ENCODE measurements at places on chromosomes 4 and X. TPM values are rescaled to one million over a fixed set of nuclear protein-coding genes. Genes with fewer than 3 reads are reported as not detected.

DNA sequence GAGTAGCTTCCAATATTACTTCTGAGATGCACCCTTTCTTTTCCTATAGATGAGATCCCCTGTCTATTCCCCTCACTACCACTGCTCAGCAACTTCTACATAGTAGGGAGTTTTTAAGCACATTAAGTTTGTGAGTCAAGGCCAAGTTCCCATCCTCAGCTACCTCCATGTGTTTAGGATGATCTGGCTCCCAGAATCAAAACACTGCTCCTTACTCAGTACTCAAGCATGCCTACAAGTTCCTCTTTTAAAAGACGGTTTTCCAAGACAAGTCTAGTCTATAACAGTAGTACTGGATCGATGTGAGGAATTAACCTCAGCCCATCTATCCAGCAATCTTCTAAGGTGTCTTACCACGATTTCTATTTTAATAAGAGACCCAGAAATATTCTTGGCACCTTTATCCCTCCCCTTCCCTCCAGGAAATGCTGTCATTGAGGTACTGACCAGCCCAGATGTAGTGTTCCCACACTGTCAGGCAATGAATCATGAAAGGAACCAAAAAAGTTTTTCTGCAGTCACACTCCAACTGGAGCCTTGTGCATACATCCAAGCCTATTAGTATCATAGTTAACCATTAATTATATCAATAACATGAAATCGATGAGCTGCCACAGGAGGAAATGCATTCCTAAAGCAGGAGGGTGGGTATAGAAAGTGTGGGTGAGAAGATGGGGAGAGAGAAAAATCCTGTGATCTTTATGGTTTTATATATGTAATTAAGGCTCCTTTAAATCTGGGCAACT is 29.6 kb downstream of the AREG start:
- DNase-seq = no peak

The DCHS2 gene
- not detected for total RNA-seq

DNA sequence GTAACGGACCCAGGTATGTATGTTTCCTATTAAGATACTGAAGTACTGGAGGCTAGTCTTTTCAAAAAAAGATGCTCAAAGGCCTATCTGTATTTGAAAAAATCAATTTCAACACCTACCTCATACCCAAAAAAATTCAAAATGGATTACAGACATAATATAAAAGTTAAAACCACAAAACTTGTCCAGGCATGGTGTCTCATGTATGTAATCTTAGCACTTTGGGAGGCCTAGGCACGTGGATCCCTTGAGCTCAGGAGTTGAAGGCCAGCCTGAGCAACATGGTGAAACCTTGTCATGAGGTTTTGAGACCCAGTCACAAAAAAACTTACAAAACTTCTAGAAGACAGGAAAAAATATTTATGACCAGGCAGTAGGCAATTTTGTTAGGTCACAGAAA is 16.7 kb downstream of the RBMX start:
- no peak for DNase-seq

The PAK3 gene
- total RNA-seq = 0.55 TPM

- DNase-seq = no peak
These were observed 5.9 kb downstream of the SOD3 start for GRCh38 chr4:24801136-24801855.

The RS1 gene
- not detected for total RNA-seq

- DNase-seq = no peak
These were observed 59.3 kb upstream of the CLDN34 start for GRCh38 chrX:9907645-9908387.

- no peak for DNase-seq
These were observed 226.9 kb upstream of the HCCS start for GRCh38 chrX:10884246-10884645.

The ZNF732 gene
- total RNA-seq = not detected

DNA sequence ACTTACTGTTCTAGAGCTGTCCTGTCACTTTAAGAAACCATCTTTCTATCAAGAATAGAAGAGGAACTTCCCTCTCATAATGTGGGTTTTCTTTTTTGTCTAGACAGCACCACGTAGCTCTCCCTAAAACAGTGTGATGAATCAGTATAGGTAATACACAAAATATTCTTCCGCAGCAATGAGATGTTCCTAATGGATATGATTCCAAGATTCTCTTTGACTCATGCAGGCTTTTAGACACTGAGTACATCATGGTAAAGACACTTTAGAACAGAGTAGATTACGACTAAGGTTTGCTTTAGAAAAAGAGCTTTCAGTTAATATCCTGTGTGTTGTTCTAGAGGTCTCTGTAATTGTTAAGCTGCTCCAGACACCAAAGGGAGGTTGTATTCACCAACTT is 69.8 kb downstream of the PTTG2 start:
- no peak for DNase-seq

The KLF8 gene
- 1.0 TPM for total RNA-seq

The TCEANC gene
- total RNA-seq = 2.5 TPM

DNA sequence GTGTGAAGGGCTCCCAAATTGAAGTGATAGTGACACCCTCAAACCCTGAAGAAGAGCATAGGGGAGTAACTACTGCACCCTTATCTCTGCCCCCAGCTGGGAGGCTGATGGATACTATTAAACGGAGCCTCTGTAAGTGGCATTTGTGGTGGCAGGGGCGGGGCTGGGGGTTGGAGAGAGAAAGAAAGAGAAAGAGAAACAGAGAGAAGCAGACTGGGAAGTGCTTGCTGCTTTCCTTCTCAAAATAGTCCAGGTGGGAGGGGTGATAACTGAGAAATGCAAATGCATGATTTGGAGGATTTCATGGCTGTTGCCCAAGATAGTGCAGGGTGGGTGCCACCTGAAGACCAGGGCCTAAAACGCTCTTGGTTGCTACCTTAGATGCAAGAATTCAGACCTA is 253.5 kb upstream of the GATB start:
- DNase-seq = peak; percentile 81

DNA sequence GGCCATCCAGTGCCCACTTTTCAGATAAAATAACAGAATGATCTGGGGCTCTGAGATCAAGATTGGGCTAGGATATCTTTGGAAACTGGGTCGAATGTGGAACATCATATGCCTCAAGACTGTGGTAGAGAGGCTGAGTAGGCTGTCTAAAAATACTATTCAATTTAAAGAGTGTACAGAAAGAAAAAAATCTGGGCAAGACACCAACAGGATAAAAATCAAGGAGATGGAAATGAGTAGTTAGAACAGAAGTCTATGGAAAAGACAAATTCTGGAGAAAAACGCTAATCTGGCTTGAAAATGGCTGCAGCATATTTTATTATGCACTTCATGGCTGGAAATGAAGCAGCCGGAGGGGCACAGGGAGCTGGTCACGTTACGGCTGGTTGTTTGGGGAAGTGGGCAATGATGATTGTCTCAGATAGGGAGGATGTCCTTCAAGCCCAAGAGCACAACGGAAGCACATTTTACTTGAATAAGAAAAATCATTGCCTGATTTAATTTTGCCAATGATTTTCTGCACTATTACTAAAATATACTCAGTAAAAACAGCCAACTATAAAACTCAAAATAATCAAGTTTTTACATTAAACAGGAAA is 27.1 kb upstream of the MAPK10 start:
- DNase-seq = no peak

The NIPAL1 gene
- 1.0 TPM for total RNA-seq

The SMIM9 gene
- not detected for total RNA-seq

DNA sequence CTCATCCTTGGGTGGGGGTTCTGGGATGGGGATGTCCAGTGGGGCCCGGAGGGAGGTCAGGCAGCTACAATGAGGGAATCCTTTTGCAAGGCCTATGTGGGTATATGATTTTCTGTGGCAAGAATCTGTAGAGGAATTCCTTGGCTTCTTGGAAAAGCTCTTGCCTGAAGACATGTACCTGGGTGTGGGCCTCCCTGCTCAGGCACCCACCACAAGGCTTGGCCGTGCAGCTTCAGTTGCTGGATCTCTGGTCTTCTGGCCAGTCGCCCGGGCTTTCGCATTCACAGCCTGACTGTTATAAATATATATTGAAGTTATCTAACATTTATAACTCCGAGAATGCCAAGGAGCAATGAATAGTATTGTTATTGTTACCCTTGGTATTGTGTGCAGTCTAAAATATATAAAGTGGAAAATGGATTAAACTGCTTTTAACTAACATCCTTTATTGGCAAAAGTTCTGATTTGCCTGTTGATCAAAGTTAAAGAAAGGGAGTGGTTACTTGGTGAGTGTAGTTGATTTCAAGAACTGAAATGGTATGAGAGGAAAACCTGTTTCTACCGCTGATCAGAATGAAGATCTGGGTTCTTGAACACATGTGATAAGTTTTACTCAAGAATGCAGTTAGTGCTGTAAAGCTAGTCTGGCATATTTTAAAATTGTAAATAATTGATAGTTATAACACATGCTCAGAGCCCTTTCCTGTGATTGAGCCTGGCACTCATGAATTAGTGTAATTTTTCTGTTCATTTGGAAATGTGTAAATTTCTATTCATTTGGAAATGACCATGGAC is 36.0 kb downstream of the PTTG2 start:
- no peak for DNase-seq

DNA sequence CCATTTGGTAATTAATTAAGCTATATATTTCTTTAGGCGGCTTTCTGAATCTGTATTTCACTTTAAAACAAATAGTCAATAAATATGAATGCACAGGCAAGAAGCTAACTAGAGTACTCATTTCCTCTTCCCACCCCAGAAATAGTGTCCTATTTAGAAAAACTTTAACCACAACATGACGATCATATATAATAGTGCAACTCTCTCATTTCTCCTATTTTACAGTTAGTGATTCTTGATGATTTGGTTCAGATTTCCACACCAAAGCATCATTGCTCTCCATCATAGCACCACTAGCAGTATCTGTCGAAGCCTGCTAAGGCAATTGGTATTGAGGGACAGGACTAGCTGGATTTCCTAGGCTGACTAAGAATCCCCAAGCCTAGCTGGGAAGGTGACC is 184.0 kb upstream of the GALNTL6 start:
- DNase-seq = no peak

DNA sequence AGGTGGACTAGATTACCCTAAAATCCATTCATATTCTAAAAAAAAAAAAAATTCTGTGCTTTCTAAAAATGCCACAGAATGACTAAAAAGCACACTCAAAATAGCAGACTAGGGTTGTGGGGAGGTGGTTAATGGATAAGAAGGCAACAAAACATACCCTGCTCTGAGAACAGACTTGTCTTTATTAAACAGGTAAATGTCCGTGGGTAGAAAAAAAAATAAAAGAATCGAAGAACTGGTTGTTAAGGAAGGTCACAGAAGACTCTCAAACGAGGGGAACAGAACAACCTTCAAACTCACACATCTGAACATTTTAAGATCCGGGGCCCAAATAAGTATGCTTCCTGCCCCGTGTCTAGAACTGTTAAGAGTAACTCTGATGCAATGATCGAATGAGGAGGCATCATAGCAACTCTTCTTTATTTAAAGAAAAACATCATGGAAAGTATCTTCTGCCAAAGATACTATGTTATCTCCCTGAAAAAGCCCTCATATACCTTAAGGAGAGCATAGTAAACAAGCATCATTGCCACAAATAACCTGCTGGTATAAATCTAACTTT is 68.4 kb downstream of the ELF2 start:
- DNase-seq = no peak

The CCSER1 gene
- not detected for total RNA-seq

DNA sequence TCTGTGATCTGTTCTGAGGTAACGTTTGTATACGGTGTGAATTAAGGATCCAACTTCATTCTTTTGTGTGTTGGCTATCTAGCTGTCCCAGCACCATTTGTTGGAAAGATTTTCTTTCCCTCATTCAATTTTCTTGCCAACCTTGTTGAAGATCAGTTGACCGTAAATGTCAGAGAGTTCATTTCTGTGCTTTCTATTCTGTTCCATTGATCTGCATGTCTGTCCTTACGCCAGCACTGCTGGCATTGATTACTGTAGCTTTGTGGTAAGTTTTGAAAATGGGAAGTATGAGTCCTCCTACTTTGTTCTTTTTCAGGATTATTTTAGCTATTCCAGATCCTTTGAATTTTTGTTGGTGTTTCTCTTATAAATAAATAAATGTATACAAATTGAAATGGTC is 60.8 kb downstream of the MTMR1 start:
- no peak for DNase-seq

The CAPN6 gene
- total RNA-seq = not detected

DNA sequence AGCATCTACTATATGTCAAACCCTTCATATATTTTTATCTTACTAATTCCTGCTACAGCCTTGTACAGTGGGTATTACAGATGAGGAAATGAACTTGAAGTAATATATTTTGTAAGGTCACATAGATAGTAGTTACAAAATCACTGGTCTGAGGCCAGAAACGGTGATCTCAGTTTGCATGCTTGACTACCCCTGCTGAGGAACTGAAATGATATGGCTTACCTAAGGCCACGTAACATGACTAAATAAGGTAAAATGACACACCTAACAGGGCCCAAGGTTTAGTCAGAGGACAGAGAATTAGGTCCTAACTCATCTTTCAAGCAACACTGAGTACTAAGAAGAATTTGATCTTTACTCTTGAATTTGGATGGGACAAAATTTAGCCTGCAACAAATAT is 1.5 kb upstream of the COMMD8 start:
- no peak for DNase-seq

DNA sequence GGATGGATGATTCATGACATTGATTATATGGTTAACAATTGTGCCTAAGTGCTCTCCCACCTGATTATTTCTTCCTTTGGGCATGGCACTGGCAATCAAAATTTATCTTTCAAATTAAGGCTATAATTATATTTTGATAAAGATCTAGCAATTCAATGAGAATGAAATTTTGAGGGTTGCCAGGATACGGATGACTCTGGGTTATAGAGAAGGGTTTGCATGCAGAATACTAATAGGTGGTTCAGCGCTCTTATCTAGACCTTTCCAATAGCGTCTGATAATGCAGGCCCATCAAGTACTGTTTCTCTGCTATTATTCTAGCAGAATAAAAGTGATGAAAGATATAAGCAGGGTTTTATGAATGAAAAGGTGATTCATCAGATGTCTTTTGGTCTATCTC is 74.9 kb upstream of the SCML1 start:
- no peak for DNase-seq

GRCh38 chr4:145909281-145909715 is 29.3 kb downstream of the ZNF827 start:
- DNase-seq = no peak

GRCh38 chrX:114065577-114066223 is 518.2 kb upstream of the HTR2C start:
- DNase-seq = no peak

The CCDC110 gene
- total RNA-seq = 0.25 TPM

GRCh38 chrX:22373094-22373493 is 100.4 kb downstream of the CBLL2 start:
- no peak for DNase-seq

- no peak for DNase-seq
These were observed 6.9 kb downstream of the SH3TC1 start for GRCh38 chr4:8205749-8206611.

GRCh38 chrX:40875476-40875875 is 140.1 kb upstream of the MED14 start:
- DNase-seq = no peak

GRCh38 chrX:45824471-45824870 is 623.8 kb upstream of the DIPK2B start:
- DNase-seq = peak; percentile 61

DNA sequence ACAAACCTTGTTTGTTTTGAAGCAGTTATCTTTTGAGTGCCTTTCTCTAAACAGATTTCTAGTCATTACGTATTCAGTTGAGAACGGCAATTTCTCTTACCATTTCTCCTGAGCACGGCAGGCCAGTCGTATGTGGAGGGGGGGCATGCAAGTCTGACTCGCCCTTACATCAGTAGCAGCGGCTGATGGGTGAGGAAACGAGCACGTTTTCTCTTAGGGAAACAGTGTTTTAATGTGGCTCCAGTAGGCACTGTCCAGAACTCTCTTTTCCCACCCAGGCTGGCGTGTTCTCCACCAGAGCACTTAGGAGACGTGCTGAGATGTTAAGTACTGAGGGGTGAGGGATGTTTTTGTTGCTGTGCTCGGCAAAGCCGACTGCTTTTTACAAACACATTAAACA is 240.5 kb downstream of the STIM2 start:
- DNase-seq = no peak
